CD8-positive, alpha-beta memory T cell (primary cell): ENCODE measurements at places on chromosomes 16 and 17.

GRCh38 chr16:82755570-82756282, 129.0 kb downstream of the CDH13 start:
- DNase-seq = no peak

GRCh38 chr16:66590322-66590721, 11.1 kb downstream of the CMTM2 start:
- DNase-seq = no peak

- no peak for DNase-seq
These were observed 5.8 kb downstream of the CMTM3 start for GRCh38 chr16:66610111-66610820.

- DNase-seq = no peak
These were observed 210.4 kb downstream of the CA10 start for GRCh38 chr17:51948128-51948527.

DNA sequence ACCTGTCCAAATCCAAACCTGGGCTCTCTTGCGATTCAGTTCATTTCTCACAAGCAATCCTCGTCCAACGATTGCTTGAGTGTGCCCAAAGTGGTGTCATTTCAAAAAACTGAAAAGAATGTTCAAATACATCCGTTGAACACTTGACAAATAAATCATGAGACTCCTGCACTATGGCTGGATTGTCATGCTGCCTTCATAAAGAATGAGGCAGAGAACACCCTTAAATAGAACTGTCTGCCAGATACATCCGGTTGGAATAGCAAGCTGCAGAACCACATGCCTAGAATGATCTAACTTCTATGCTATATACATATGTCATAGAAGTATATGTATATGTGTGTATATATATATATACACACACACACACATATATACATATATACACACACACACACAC, 55.4 kb upstream of the HAPSTR1 start:
- DNase-seq = no peak

DNA sequence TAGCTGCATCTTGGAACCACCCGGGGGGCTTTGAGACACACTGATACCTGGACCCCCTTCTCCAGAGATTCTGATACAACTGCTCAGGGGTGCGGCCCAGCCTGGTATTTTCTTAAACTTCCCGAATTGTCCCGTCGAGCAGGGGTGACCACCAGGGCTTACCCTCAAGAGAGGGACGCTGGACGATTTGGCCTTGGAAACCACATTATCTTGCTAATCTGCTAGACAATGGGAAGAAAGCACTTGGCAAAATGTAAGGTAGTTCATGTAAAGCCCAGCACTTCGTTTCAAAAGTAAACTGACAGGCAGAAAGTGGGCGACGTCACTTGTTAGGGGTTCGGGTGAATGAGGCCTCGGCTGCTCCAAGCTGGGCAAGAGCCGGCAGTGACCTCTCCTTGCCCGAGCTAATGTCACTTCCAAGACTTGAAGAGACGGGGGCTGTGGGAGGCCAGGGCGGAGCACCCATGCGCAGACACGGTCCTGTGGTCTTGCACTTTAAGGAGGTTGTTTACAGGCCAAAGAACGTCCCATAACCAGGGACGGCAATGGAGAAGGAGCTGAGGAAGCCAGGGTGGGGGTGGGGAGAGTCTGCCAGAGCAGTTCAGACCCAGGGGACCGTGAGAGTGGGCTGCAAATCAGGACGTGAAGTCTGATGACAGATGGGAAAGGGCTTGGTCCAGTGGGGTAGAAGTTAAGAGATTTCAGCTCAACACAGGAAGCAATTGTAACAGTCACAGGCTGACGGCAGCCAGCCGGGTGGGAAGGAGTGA, 152.7 kb upstream of the GSE1 start:
- no peak for DNase-seq

- no peak for DNase-seq
These were observed 199.1 kb upstream of the C17orf78 start for GRCh38 chr17:37176723-37177122.
